ENCODE measurements at places on chromosomes 11 and 22.

GRCh38 chr11:33706546-33706945, 5.9 kb upstream of the C11orf91 start:
- DNase-seq: no peak

DNA sequence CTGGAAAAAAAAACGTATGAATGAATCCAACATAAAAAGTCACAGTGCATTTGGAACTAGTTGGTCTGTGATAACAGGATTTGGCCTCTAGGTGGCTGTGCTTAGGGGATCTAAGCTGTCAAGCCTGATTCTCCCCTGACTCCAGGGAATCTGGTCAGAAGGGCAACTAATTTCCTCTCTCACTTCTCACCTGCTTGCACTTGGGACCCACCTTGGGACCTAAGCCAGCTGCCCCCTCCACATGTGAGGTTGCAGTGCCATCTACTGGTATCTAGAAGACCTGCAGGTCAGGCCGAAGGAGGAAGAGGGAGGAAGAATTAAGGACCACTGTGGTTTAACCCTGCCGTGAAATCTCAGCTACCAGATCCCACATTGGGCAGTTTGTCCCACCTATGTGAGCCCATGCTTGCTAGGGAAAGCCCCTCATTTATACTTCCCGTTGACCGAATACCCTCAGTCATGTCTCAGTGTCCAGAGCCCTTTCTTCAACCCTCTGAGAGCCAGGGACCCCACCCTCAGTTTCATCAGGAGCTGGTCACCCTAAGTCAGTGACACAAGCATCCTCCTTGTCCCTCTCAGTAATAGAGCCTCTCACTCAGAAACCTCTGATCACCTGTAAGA, 33.2 kb upstream of the CAVIN3 start:
- no peak for DNase-seq

DNA sequence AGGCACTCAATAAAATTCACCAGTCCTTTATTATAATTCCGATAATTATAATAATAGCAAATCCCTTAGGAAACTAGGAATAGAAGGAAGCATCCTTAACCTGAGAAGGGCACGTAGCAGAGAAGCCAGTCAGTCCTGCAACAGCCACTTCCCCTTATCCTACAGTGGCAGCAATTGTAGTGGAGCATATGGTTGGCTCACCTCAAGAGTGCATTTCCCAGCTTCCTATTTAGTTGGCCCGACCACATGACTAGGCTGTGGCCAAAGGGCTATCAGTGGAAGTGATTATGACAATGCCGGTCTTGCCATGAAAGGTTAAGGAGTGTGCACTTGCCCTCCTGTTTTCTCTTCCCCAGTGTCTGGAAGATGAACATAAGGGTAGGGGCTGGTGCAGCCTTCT, 27.0 kb downstream of the TESMIN start:
- DNase-seq: no peak

DNA sequence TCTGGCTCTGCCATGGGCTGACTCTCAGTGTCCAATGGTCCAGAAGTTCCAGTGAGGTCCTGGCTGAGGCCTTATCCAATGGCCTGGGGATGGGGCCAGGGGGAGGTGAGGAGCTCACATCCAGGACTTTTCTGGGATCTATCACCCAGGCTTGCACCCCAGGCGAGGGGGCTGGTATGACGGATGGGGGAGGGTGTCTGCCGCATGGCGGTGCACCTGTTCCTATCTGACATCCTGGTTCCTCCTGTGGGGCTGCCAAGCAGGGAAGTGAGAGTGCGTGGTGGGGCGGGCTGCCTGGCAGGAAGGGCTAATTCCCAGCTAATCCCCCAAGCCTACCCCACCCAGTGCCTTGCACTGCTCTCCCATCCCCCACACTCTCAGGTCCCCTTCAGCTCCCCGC, 102.1 kb downstream of the NECTIN1 start:
- no peak for DNase-seq

DNA sequence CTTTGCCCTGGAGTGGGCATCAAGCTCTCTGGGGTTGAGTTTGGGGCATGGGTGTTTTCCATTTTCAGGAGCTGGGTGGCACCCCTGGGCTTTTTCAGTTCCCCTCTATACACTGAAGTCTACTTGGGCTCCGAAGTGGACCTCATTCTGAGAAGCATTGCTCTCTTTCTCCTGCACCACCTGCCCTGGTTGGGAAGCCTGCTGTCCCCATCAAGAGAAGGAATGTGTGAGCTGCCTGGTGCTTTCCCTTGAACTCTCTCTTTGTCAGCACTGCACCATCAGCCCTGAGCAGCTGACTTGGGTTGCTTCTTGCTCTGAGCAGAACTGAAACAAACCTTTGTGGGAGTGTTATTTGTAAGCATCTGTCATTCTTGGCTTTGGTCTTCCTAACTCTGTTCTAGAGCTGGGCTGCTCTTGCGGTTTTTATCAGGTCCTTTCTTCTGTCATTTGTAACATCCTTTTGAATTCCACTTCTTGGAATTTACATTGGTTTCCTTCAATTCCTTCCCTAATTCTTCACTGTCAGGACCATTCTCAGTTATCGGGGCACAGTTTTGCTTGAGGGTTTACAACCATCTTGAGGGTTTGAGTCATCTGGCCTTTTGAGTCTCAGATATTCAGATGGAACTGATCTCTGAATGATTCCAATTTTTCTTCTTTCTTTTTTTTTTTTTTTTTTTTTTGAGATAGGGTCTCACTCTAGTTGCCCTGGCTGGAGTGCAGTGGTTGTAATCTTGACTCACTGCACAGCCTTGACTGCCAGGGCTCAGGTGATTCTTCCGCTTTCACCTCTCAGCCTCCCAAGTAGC, 20.5 kb downstream of the UBE2L3 start:
- no peak for DNase-seq

GRCh38 chr22:25551396-25551795, 13.1 kb upstream of the GRK3 start:
- no peak for DNase-seq

- DNase-seq: no peak
Observed at GRCh38 chr11:128311742-128312719, 275.3 kb downstream of the ETS1 start.

DNA sequence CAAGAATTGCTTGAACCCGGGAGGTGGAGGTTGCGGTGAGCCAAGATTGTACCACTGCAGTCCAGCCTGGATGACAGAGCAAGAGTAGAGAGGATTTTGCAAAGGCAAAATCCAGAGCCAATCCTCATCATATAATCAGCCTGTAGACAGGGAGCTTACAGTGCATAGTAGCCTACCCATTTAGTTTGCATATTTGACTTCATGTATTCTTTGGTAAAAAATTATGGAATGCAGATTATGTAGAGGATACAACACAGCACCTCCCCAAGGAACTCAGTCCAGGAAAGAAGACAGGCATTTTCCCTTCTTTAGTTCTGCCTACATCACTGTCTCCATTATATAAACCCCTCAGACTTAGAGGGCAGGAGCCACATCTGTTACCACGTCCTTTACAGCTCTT, 39.7 kb upstream of the YWHAH start:
- DNase-seq: no peak

GRCh38 chr11:69889400-69890318, 70.4 kb upstream of the FGF3 start:
- DNase-seq: no peak

GRCh38 chr11:10295064-10295901, 1.3 kb upstream of the SBF2 start:
- no peak for DNase-seq

DNA sequence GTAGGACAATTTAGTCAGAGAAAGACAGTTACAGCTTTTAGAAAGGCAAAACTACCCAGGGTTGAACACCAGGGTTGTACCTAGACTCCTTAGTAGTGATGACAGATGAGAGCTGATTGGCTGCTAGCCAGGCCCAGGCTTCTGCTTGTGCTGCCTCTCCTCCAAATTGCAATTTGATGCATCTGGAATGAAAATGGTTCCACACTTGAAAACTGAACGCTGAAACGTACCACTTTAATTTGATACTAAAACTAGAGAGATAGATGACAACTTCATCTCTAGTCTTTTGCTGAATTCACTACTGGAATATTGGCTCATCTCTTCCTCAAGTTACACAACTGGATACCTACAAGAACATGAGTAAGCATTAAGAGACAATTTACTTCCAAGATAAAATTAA, 19.2 kb upstream of the FNBP4 start:
- no peak for DNase-seq

- DNase-seq: no peak
Observed at GRCh38 chr11:67371189-67371910, 2.0 kb downstream of the CLCF1 start.

- DNase-seq: no peak
Observed at GRCh38 chr11:61140416-61140815, 20.8 kb downstream of the VPS37C start.

DNA sequence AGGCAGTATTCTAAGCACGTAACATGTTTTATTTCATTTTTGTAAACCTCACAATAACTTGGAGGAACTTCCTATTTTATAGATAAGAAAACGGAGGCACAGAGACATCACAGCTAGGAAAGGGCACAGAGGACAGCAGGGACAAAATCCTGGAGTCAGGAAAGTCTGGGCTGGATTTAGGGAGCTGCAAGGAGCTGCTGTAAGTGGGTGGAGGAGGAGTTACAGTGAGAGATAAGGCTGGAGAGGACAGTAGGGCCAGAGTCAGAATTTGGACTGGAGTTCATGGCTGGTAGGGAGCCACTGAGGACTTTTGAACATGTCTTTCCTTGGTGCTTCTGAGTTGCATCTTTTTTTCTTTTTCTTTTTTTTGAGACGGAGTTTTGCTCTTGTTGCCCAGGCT, 32.2 kb upstream of the PTPRJ start:
- DNase-seq: no peak

DNA sequence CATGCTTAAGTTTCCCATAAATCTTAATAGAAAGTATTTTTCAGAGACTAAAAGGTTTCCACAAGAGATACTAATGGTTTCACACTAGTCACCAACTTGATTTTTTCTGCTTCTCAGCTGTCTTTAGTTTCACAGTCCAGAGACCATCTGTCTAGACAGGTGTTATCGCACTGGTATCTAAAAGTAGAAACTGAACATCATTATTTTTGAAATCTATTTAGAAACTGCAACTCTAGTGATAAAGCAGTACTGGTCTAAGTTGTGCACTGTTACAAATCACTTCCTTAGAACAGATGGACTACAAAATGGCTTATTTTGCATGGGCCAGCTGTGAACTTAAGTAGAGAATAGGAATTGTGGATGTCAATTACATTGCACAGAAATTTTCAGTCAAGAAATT, 78.0 kb downstream of the CNTN5 start:
- DNase-seq: no peak

- no peak for DNase-seq
Observed at GRCh38 chr22:26847816-26848215, 190.4 kb downstream of the MIAT start.

DNA sequence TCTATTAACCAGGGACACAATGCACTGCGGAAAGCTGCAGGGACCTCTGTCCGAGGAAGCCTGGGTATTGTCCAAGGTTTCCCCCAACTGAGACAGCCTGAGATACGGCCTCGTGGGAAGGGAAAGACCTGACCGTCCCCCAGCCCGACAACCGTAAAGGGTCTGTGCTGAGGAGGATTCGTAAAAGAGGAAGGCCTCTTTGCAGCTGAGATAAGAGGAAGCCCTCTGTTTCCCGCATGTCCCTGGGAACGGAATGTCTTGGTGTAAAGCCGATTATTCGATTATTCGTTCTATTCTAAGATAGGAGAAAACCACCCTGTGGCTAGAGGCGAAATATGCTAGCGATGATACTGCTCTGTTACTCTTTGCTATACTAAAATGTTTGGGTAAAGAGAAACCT, 5.2 kb downstream of the BET1L start:
- DNase-seq: no peak

- DNase-seq: no peak
Observed at GRCh38 chr11:62137276-62137861, 13.6 kb downstream of the INCENP start.

- peak; percentile 88 for DNase-seq
Observed at GRCh38 chr11:48052183-48053044, 72.1 kb downstream of the PTPRJ start.

GRCh38 chr11:1990872-1991578, 6.6 kb downstream of the H19 start:
- no peak for DNase-seq

DNA sequence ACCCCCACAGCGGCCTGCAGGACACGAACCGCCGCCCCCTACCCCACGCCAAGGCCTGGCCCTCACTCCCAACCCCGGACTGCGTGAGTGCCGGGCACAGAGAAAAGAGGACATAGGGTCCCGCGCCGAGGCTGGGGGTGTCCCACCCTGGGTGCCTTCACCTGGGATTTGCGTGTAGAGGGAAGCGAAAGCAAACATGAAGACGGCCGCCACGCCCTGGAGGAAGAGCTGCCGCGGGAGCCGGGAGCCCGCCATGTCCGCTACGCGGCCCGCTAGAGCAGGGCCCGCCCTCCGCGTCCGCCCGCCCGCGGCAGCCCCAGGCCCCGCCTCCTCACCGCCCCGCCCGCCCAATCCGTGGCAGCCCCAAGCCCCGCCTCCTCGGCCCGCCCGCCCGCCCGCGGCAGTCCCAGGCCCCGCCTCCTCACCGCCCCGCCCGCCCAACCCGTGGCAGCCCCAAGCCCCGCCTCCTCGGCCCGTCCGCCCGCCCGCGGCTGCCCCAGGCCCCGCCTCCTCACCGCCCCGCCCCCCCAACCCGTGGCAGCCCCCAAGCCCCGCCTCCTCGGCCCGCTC, at the start of gene LMF2:
LMF2 (minus strand) TSS at position 282 of the 570 bp plus-strand sequence; CDS start at position 255, 27 bp downstream.
- peak; percentile 89 for DNase-seq

- no peak for DNase-seq
Observed at GRCh38 chr22:29206372-29207242, 911 bp downstream of the EMID1 start.

GRCh38 chr11:122711831-122712381, 56.4 kb downstream of the UBASH3B start:
- no peak for DNase-seq

All from breast epithelium (tissue), 4 donors.